ENCODE measurements at places on chromosomes 13 and 19.

DNA sequence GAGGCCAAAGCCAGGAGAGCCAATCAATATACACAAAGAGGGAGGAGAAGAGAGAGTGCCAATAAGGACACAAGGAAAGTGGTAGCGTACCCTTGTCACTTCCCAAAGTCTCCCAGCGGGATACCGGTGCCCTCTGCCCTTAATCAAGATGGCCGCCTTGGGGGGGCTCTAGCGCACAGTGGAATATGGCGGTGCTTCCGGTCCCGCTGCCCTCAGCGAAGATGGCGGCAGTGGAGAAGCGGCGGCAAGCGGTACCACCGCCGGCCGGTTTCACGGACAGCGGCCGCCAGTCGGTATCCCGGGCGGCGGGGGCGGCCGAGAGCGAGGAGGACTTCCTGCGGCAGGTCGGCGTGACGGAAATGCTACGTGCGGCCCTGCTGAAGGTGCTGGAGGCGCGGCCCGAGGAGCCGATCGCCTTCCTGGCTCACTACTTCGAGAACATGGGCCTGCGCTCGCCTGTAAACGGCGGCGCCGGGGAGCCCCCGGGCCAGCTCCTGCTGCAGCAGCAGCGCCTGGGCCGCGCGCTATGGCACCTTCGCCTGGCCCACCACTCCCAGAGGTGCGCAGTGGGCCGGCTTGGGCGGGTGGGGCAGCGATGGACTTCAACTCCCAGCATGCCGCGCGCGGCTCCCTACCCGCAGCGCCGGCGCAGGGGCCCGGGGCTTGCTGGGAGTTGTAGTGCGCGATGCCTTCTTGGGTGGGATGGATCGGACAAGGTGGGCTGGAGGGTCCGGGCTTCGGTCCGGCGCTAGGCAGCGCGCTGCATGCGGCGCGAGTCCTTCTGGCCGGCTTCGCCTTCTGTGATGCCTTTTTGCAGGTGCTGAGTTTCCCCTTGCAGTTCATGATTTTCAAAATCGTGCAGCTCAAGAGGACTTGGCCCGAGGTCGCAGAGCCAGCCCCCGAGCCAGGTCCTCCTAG lies at the start of gene TPGS1:
TPGS1 (plus strand) TSS at position 212 of the 918 bp plus-strand sequence; CDS start at position 222, 10 bp downstream.
- DNase-seq: no peak

GRCh38 chr13:70623239-70623638 lies 515.0 kb upstream of the KLHL1 start:
- DNase-seq: no peak

DNA sequence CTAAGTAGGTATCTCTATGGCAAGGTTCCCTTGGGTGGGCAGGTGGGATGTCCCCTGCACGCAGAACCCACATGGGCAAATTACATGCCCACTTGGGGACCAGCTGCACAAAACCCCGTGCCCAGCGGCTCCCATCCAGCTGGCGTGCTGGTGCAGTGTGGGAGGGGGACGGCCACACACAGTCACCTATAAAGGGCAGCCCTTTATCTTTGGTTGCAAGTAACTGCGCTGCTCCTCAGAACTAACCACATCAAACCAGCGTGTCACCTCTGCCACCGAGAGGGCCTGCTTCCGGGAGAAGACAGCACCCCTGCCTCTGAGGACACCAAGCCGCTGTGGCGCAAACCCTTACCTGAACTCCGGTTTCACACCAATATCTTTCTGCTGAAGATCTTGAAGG lies 32.2 kb downstream of the ANKRD27 start:
- DNase-seq: no peak

- no peak for DNase-seq
Measured at GRCh38 chr19:4568886-4569285, 9.4 kb upstream of the SEMA6B start.

- DNase-seq: no peak
Measured at GRCh38 chr19:30003866-30004265, 61.8 kb downstream of the URI1 start.

- DNase-seq: no peak
Measured at GRCh38 chr13:23760000-23760399, 129.2 kb downstream of the MIPEP start.

DNA sequence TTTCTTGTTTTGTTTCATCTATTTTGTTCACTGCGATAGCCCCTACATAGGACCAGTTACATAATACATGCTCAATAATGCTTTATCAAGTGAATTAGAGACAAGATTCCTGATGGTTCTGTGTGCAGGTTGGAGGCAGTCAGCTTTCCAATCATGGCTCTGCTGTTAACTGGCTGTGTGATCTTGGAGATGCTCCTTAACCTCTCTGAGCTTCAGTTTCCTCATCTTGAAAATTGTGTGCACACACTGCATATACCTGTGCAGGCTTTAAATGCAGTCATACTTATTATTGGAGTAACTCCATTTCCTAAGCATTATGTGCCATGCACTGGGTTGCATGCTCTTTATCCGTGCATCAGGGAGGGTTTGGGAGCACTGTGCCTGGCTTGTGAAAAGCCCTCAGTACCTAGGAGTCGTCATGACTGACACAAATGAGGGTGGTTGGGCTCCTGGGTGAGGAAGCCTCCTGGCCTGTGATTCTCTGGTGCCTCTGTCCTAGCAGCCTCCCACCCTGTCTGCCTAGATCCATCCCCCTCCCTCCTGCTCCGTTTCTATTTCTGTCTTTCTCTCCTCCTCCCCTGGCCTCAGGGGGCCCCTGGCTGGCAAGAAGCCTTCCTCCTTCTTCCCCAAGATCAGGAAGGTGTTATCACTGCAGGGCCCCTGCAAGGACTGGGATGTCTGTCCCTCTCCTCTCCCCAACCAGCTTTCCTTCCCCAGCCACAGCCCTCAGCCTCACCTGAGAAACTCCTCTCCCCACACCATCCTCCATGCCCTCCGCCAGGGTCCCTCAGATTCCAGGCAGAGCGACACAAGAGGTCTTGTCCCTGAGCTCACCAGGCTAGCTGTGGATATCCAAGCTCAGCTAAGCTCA lies 8.7 kb downstream of the IFNL1 start:
- no peak for DNase-seq

DNA sequence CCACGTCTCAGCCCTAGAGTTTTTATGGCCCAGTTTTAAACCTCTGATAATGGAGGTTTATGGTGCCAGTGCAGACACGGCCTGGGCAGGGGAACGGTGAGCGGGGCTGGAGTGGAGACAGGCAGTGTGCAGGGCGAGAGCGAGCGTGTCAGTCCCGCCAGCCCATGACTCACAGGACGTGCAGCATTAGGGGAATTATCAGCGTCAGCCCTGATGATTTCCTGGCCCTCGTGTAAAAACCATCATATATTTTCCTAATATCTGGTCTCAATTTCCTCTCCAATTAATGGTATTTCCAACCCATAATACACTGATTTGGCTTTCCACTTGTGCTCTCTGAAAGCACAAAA lies 104.6 kb upstream of the VSTM2B start:
- no peak for DNase-seq

DNA sequence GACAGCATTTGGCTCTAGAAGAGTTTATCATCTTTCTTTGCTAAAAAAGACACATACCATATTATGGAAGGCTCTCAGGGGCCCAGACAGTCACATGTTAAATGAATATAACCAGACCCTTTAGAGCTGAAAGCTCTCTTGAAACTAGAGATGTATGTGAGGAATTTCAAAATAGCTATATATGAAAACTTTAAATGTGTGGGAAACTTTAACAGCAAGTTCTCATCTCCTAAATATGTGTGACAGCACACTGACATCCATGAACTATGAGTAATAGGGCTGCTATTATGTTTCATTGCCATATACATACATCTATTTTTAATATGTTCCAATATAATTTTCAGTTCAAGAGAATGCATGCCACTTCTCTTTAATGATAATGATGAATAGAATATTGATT lies 509.5 kb downstream of the GPC6 start:
- DNase-seq: no peak

DNA sequence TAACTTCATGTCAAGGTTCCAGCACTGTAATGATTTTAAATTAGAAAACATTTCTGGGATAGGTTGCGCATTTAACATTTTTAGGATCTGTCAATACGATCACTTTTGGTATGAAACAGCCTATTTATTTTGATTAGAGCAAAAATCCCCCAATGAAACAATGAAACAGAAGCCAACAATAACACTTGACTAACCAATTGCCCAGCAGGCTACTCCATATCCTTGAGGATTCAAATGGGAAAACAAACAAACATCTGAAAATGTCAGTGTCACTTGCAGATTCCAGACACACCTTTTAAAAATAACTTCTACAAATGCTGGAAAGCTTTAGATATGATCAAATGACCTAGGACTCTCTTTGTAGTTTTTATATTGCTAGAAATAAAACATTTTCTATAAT lies 1412.5 kb upstream of the PRR20A start:
- no peak for DNase-seq

DNA sequence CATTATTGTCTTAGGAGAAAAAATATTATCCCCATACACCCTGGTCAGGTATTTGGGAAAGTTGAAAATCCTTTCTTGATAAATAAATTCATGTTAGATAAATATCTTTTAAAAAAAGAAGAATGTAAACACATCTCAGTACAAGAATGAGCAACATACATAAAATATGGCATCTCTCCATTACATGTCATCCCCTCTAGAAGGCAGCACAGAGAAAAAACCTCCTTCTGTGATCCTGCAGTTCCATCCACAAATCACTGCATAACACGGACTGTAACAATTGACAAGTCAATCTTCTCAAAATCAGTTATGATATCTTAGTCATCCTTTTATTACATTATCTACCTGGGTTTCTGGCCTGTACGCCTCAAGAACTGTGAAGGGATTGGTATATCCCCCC lies 683.9 kb upstream of the KLHL1 start:
- no peak for DNase-seq

- DNase-seq: no peak
Measured at GRCh38 chr13:36251017-36251416, 36.7 kb upstream of the SOHLH2 start.

DNA sequence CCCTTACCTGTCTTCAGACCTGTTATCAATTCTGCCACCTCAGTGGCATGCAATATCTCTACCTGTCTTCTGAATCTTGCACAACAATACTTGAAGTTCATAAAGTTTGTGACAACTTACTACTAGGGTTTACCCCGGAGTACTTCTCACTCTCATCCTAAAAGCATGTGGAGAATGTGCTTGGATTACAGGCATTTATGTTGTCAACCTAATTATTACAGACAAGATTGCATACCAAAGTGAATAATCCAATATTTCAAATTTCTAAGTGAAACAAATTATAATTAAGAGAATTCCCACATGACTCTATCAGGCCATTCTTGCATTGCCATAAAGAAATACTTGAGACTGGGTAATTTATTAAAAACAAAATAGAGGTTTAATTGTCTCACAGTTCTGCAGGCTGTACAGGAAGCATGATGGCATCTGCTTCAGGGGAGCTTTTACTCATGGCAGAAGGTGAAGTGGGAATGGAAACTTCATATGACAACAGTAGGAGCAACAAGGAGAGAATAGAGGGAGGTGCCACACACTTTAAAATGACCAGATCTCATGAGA lies 661.0 kb upstream of the SPRY2 start:
- no peak for DNase-seq

All from kidney epithelial cell (primary cell).